ENCODE measurements at places on chromosomes 5 and 9. TPM values are rescaled to one million over a fixed set of nuclear protein-coding genes. Genes with fewer than 3 reads are reported as not detected.

The STOML2 gene
- total RNA-seq = 87.2 TPM

The SPZ1 gene
- not detected for total RNA-seq

The FBN2 gene
- total RNA-seq = 0.49 TPM

The ZNF618 gene
- 2.9 TPM for total RNA-seq

The MATR3 gene
- total RNA-seq = 224 TPM

The CWC27 gene
- 19.1 TPM for total RNA-seq

The MXD3 gene
- total RNA-seq = 7.2 TPM

The TNIP1 gene
- 73.1 TPM for total RNA-seq

The SNAPC4 gene
- 2.6 TPM for total RNA-seq

The ESM1 gene
- not detected for total RNA-seq

The CHSY3 gene
- total RNA-seq = 3.3 TPM

The KIAA1191 gene
- 112 TPM for total RNA-seq

The MEGF10 gene
- 2.1 TPM for total RNA-seq

The PRRC2B gene
- 92.4 TPM for total RNA-seq

The CDC42SE2 gene
- 25.5 TPM for total RNA-seq

The RNF208 gene
- 1.9 TPM for total RNA-seq

The CDHR2 gene
- total RNA-seq = 1.1 TPM

The FBLL1 gene
- total RNA-seq = 0.83 TPM
